ENCODE measurements at places on chromosomes 6 and 20.

DNA sequence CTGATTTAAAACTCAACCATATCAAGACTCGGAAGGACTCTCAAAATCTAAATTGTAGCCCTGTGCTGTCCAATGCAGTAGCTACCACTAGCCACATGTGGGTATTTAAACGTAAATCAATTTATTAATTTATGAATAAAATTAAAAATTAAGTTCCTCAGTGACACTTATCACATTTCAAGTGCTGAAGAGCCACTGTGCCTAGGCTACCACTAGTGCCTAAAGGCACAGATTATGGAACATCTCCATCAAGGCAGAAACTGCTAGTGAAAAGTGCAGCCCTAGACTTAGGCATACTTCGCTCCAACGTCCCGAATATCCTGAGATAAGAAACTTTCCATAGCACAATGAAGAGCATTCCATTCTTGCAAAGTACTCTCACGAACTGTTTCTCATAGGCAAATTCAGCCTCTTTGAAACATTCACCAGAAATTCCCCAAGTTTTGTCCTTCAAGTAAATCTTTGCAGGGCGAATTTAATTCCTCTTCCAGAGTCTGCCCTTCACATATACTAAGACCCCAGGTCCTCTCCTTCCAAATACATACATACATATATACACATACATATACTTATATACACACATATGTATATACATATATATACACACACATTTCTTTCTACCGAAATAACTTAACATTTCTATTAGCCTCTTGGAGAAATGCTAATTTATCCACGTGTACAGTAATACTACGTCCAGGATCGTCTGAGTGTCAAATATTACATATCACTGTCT, 1.3 kb downstream of the SUPT3H start:
- no peak for DNase-seq

GRCh38 chr6:38306931-38307330, 332.8 kb downstream of the BTBD9 start:
- DNase-seq = no peak

DNA sequence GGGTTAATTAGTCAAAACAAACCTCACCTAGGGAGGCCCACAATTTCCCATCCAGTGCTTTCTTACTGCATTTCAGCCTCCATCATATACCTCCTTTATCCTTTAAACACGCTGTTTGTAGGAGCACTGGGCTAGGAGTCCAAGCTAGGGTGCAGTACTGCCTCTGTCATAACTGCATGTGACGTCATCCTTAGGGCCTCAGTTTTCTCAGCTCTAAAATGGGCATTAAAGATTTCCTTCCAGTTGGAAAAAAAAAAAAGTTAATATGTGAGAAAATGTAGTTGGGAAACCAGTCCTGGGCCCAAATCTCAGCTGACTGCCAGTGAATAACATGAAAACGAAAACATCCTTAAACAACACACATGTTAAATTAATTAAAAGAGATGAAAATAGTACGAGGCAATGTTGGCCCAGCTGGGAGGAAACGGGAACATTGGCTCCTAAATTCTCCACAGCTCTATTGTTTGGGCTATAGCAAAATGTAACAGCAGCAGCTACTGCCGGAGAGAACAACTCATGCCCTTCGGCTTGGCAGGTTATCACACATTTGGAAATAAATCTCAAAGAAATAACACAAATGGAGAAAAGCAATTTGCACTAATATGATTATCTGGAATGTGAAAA, 79.9 kb upstream of the CCDC167 start:
- no peak for DNase-seq

DNA sequence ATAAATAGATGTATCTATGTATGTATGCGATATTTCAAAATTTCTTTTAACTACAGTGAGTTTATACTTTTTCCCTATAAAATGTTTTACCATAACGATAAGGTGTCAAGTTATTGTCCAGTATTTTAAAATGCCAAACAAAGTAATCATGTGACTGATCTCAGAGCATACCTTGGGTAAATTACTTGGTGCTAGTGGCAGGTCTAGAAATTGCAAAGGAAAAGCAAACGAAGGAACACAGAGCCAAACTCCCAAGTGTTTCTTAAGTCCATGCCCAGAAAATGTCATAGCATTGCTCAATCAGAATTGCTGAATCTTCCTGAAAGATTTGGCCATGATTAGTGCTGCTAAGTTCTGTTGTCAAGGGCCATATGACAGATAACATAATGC, 77.5 kb downstream of the CAP2 start:
- DNase-seq = peak; percentile 72

DNA sequence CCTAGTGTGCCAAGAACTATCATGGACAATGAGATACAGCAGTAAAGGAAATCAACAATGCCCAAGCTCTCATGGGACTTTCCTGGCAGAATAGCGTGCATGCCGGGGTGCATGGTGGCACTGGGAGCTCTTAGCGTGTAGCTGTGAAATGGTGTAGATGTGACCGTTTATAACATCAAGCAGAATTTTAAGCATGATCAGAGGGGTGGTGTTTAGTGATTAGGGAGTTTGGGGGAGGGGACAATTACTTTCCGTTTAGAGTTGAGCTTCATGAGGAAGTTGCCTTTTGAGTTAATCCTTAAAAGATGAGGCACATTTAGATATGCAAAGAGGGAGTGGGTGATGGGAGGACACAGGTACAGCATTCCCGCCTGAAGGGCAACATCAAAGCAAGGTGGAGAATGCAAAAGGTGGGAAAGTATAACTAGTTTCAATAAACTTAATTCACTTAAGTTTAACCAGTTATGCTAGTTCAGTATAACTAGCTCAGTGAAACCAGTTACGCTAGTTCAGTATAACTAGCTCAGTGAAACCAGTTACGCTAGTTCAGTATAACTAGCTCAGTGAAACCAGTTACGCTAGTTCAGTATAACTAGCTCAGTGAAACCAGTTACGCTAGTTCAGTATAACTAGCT, 661.6 kb downstream of the QKI start:
- DNase-seq = no peak

GRCh38 chr20:25238319-25239037, 9.4 kb upstream of the PYGB start:
- no peak for DNase-seq

DNA sequence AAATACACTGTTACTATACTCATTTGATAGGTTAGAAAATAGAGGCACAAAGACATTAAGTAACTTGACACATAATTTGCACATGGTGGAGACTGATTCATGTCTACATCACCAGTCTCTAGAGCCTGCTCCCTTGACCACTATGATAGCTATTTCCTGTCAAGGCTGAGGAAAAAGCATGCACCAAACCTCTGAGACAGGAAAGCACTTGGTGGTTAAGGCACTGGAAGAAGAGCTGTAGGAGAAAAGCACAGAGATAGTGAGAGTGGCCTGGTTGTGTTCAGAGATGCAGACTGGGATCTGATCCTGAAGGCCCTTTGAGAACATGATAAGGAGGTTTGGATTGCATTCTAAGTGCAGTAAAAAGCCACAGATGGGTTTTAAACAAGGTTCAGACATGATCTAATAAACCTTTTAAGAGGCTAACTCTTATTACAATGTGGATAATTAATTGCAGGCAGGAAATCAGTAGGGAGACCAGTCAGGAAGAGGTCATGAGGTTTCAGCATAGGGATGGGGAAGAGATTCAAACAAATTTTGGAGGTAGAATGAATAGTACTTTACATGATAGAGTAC, 168.9 kb downstream of the PHF3 start:
- DNase-seq = no peak

DNA sequence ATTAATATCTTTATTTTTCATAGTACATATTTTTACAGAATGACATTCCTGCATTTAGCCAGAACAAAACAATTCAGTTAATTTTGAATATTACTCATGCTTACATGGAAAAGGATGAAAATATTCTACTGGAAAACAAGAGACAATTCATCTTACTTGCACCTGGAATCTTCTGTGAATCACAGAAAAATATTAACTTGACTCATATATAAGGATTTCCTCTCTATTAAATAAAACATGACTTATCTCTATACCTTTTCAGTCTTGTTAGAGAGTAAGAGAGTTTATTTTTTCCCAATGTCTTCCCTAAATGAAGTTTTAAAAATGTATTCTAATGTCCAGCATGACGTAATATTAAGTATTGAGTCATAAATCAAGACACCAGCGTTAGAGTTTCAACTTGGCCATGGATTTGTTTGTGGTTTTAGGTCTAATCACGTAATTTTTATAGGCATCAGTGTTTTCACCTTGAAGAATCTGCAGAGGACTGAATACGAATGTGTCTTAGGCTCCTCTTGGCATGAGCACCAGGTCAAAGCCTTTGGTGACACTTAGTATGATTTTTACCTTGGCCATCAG, 445.1 kb upstream of the JAG1 start:
- DNase-seq = no peak

- peak; percentile 88 for DNase-seq
These were observed 207.9 kb downstream of the MYLK4 start for GRCh38 chr6:2542858-2543218.

DNA sequence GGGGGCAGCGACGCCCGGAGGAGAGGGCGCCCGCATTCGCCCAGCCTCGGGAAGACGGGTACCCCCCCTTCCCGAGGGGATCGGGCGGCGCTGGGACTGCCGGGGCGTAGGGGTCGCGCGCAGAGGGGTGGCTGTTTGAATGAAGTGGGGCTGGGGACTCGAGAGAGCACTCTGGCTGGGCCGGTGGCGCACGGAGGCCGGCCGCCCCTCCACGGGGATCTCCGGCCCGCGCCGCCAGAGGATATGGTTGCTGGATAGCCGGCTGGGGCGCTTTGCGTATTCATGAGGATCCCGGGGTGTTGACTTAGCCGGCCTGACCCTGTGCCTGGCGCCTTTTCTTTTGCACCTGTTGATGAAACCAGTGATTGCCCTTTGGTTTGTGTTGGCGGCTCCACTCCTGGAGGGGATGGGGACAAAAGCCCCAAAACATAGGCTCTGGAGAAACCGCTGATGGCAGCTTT, 469 bp downstream of the SYNJ2 start:
- DNase-seq = peak; percentile 58

GRCh38 chr6:42338744-42339222, 112.9 kb downstream of the TRERF1 start:
- peak; percentile 47 for DNase-seq

DNA sequence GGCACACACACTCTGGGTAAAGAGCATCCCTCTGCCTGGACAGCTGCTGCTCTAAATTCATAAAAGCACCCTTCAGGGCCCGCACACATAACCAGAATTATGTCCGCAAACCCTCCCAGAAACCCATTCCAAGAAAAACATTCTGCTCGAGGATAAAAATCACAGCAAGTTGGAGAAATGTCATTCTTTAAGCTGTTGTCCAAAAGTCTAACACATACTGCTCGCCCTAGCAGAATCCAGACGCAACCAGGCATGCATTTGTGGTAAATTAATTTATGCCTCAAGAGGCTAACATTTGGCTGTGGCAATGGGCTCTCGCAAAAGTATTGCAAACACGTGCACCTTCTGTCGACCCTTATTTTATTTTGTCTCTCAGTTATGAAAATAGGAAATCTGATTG, 116.1 kb upstream of the INSM1 start:
- no peak for DNase-seq

GRCh38 chr20:43514648-43514999, 7.1 kb downstream of the L3MBTL1 start:
- DNase-seq = no peak

GRCh38 chr6:46305236-46305635, 134.5 kb upstream of the ENPP5 start:
- DNase-seq = no peak

- DNase-seq = no peak
These were observed 499.4 kb downstream of the MAFB start for GRCh38 chr20:40189621-40190020.

DNA sequence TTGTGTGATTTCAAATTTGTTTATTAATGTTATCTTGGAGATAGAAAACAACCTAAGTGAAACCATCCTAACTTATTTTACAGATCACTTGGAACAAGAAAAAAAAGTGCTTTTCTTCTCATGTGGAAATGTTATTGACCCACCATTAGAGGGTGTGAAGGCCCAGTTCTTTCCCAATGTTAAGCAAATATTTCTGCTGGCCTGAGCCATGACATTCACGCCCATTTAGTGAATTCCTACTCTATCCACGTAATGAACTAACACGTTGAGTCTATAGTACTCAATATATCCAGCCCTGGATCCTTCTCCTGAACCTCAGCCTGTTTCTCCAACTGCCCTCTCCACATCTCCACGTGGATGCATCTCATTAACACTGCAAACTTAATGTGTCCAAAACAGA, 180.6 kb upstream of the ZFP64 start:
- DNase-seq = no peak

DNA sequence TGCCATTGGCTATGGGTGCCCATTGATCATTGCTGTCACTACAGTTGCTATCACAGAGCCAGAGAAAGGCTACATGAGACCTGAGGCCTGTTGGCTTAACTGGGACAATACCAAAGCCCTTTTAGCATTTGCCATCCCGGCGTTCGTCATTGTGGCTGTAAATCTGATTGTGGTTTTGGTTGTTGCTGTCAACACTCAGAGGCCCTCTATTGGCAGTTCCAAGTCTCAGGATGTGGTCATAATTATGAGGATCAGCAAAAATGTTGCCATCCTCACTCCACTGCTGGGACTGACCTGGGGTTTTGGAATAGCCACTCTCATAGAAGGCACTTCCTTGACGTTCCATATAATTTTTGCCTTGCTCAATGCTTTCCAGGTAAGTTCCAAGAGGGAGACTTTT, 16.4 kb downstream of the ADGRF4 start:
- DNase-seq = no peak

- DNase-seq = no peak
These were observed 1.1 kb downstream of the ITCH start for GRCh38 chr20:34364223-34364506.

DNA sequence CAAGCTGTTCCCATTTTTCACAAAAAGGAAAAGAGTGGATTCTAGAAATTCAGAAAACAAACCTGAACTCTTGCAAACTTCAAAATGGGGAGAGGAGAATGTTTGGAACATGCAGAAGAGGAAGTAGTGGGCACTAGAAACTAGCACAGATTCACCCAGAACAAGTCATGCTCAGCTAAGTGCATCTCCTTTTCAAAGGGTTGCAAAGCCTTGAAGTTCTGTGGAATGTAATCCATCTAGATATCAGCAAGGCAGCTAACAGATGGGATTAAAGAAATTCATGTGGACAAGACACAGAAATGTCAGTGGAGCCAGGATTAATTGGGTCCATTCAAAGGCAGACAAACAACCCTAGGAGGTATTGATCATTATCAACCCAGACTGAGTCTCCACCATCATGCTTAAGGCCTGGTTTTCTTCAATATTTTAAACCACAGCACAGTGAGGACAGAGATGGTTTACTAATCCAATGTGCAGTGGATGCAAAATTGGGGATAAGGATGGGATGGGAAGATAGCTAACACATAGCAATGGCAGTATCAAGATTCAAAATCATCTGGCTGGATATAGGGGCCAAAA, 31.3 kb downstream of the KCNK5 start:
- DNase-seq = peak; percentile 23

- no peak for DNase-seq
These were observed 13.4 kb upstream of the MAPRE1 start for GRCh38 chr20:32806356-32806755.

- peak; percentile 57 for DNase-seq
These were observed 288.4 kb upstream of the JARID2 start for GRCh38 chr6:14957355-14958059.

- DNase-seq = no peak
These were observed 324.2 kb upstream of the MAN1A1 start for GRCh38 chr6:119673741-119674140.

Measured in suppressor macrophage (primary cell).